SK-N-MC (cell line): ENCODE measurements at places on chromosomes 7 and 10.

GRCh38 chr10:105714728-105715127 is 1073.6 kb downstream of the SORCS3 start:
- DNase-seq: no peak

DNA sequence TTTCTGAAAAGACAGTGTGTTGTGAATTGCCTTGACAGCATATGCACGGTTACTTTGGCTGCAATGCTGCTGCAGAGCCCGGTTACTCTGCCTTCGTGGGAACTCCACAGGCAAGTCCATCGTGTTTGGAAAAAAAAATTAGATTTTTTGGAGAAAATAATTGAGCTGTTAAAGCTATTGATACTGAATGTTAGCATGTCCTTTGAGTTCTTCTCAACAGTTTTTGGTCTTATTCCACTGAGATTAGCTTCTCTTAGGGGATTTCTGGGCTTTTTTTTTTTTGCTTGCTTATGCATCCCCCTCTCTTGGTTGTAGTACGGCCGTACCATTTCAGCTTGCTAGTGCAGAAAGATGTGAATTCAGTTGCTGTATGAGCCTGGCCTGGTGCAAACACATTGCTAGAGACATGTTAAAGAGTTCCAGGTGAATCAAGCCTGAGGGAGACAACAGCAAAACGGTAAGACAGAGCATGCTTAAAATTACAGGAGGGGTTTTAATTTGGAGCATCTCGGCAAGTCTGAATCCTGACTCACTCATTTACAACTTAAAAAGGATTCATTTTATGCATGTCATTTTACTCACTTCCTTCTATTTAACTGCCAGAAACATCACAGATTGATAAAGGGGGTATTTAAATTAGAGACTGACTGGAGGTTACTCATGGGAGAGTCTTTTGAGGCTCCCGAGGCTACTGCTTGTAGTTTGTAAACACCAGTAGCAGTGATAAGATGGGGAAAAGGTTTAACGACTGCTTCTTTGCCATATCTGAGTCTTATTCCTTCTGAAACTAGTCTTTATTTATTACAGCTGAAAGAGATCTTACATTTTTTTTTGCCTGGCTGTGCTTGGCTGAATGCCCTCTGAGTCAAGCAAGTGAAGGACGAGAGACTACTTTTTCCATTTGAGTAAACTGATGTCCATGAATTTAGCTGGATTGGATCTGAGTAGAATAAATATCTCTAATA is 113.7 kb downstream of the CDK14 start:
- no peak for DNase-seq

GRCh38 chr10:22647244-22647643 is 67.1 kb downstream of the PIP4K2A start:
- DNase-seq: no peak

DNA sequence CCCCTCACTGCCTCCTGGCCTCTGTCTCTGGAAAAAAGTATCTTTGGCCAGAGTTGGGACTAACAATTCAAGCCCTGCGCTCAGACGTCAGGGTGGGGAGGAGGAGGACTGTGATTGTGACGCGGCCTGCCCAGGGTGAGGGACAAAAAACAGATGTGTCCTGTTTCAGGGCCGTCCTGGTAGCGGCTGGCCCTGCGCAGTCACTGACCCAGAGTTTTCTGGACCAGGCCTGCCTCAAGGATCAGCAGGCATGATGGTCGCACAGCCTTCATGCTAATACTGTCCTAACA is 110.1 kb downstream of the CYTH3 start:
- DNase-seq: no peak

DNA sequence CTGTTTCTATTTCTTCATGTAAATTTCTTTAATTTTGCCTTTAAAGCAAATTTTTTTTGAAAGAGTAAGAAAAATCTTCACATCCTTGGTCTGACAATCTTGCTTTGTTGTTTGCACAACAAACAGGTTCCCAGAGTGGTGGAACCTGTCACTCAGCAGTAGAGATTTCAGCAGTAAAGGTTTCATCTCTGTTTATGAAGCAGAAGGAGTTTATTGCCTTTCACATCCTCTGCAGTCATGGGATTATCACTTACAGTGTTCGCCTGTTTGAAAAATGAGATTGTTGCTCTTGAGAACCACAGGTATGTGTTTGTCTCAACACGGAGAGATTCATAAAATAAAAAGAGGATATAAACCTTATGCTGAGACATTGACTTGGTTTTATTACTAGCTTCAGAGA is 342.6 kb downstream of the IPMK start:
- no peak for DNase-seq

DNA sequence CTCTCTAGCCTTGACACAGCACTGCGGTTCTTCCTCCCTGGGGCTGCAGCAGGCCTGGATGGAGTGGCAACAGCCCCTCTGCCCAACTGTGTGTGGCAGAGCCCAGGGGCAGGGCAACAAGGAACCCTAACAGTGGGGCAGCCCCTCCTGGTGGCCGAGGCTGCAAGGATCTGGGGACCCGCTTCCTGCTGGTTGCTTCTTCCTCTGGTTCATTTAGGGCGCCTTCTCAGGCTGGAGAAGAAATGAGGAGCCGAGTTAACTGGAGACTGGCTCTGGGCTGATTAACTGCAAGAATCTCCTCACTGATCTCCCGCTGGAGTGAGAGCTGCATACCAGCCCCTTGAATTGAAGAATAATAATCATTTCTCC is 80.1 kb upstream of the EMX2 start:
- no peak for DNase-seq

- DNase-seq: no peak
These were observed 28.3 kb downstream of the TBATA start for GRCh38 chr10:70756700-70757360.

GRCh38 chr7:83155407-83155806 is 7.3 kb downstream of the PCLO start:
- DNase-seq: no peak

- no peak for DNase-seq
These were observed 115.8 kb downstream of the C10orf105 start for GRCh38 chr10:71603754-71604153.

GRCh38 chr7:4805110-4805983 is 29.9 kb downstream of the AP5Z1 start:
- no peak for DNase-seq

DNA sequence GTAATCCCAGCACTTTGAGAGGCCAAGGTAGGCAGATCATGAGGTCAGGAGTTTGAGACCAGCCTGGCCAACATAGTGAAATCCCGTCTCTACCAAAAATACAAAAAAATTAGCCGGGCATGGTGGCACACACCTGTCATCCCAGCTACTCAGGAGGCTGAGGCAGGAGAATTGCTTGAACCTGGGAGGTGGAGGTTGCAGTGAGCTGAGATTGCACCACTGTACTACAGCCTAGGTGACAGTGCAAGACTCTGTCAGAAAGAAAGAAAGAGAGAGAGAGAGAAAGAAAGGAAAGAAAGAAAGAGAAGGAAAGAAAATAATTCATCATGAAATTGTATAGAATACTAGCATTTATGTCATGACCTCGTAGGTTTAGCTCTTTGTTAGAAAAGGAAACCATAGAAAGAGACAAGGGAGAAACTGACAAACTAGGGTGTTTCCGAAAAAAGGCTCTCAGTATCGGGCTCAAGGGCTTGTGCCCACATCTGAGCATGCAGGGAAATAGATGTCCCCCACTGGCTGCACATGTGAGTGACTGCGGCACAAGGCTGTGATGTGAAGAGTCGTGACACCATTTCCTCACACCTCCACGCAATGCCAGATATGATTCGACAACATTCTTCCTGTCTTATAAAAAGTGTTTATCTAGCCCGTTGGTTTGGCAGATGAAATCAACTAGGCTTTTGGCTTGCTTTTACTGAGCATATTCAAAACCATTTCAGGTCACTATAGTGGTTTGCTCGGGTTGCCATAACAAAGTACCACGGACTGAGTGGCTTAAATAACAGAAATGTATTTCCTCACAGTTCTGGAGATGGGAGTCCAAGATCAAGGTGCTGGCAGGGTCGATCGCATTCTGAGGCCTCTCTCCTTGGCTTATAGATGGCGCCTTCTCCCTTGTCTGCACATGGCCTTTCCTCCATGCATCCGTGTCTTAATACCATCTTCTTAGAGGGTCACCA is 2.0 kb downstream of the SRGN start:
- no peak for DNase-seq

- DNase-seq: no peak
These were observed 76.7 kb upstream of the EN2 start for GRCh38 chr7:155380976-155381851.

GRCh38 chr7:32093415-32094408 is 23.5 kb upstream of the PDE1C start:
- DNase-seq: no peak

DNA sequence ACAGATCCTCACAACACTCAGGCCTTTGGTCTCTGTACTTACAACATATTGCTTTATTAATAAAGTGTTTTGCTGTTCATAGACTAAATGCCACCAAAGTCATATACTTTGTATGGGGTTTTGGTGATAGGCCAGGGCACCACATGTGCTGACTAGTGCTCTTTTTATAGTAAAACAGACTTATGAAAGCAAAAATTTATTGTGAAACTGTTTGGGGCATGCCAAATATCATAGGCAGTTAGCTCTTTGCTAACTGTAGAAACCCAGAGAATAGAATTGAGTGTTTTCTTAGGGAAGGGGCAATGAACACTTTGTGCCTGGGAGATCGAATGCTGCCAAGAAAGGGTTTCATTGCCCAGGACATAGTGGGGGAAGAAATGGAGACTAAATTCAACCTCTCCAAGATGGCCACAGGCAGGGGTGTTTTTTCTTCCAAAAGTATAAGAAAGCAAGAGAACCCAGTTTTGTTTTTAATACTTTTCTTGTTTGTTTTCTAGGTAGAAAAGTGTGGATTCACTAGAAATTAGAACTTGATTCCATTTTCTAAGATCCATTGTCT is 142.7 kb downstream of the TRIL start:
- no peak for DNase-seq

DNA sequence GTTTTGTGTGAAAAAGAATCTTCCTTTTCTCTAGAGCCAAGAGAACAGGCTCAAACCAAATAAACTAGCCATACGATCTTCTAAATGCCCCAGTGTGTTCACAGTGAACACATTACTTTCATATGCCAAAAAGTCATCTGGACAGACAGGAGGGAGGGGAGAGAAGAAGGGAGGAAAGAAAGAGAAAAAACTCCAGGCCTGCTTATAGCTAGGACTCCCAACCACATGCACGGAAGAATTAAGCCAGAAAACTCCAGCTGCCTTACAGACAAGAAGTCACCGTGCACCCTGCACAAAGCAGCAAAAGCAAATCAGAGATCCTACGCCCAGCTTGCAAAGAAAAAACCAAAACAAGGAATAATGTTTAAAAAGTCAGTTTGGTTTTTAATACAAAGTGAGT is 34.3 kb downstream of the SNX8 start:
- DNase-seq: no peak

- no peak for DNase-seq
These were observed 15.4 kb upstream of the MYL7 start for GRCh38 chr7:44156453-44157010.

GRCh38 chr10:99791831-99792230 is 9.4 kb downstream of the ABCC2 start:
- no peak for DNase-seq

GRCh38 chr10:99548041-99548530 is 15.3 kb downstream of the NKX2-3 start:
- DNase-seq: no peak

DNA sequence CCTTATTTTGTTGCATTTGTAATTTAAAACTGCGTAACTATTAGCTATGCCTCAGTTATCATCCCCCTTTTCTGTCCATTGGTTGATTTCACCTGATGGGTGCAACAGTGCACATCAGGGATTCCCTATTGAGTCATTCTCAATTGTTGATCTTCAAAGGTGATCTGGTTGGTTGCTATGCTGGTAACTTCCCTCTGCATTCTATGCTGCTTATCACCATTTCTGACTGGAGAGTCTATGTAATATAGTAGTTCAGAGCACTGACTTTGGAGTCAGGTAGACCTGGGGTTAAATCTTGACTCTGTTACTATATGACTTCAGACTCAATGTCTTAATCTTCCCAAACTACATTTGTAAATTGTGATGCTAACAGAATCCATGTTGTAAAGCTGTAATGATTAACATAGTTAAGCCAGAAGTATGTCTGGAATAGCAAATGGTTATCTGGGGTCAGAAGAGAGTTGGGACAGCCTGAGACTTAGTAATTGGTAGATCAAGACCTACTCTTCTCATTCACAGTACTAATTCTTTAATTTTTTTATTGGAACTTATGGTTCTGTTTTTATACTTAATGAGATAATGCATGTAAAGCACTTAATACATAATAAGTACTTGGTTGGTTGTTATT is 38.1 kb downstream of the EXOC6 start:
- DNase-seq: no peak

DNA sequence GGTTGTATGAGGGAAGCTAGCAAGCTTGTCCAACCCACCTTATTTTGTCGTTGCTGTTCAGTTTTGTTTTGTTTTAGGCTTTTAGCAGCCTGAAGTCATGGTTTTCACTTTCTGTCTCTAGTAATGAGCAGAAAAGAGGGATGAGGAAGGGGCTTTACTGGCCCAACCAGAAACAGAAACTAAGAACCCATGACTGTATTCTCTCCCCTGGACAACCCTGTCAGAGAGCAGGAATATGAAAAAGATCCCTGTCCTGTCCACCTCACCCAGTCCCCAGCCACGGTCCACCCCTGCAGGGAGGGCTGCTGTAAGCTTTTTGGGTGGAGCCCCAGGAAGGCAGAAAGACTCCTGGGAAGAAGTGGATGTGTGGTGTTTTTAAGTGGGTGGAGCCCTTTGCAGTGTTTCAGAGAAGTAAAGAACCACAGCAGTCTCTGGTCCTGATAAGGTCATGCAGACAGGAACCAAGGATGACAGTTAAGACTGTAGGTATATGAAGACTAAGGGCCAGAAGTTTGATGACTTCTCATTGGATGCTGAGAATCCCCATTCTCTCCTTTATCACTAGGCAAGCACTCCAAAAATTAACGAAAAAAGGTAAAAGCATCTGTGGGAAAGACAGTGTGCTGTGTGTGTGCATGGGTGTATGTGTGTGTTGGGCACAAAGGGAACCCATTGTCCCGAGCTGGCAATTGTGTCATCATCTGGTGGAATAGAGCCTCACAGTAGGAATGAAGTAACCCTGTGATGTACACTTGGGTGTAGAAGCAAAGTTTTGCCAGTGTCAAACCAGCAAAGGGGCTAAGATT is 13.8 kb downstream of the MRPL32 start:
- no peak for DNase-seq

DNA sequence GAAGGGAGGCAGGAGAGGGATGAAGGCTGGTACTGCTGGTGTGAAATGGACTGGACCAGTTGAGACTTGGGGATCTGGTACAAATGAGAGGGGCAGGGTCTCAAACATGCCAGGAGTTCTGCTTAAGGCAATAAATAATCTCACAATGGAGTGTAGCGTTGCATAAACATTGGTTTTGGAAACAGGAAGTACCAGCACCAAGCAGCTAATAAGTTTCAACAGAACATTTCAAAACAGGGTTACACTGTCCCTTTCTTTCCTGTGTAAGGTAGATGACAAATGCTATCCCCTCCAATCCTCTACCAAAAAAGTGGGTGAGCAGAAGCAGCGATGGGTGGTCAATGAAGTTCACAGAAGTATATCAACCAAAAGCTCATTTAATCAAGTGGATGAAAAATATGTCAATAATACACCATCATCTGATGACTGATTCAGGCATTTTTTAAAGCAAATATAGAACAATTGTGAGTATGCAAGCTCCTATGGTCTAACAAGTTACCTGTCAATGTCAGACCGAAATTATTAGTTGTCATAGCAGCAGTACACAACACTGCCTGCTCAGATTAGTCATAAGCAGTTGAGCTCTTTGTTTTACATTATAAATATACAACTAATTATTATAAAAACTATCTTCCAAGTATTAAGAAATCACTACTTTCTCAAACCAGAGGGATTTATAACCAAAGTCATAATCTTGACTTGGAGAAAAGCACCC is 220.0 kb downstream of the FAM107B start:
- no peak for DNase-seq
